ENCODE measurements at places on chromosomes 16 and 17. TPM values are rescaled to one million over a fixed set of nuclear protein-coding genes. Genes with fewer than 3 reads are reported as not detected.

DRC3 gene
- total RNA-seq, result 3.6 TPM

DNA sequence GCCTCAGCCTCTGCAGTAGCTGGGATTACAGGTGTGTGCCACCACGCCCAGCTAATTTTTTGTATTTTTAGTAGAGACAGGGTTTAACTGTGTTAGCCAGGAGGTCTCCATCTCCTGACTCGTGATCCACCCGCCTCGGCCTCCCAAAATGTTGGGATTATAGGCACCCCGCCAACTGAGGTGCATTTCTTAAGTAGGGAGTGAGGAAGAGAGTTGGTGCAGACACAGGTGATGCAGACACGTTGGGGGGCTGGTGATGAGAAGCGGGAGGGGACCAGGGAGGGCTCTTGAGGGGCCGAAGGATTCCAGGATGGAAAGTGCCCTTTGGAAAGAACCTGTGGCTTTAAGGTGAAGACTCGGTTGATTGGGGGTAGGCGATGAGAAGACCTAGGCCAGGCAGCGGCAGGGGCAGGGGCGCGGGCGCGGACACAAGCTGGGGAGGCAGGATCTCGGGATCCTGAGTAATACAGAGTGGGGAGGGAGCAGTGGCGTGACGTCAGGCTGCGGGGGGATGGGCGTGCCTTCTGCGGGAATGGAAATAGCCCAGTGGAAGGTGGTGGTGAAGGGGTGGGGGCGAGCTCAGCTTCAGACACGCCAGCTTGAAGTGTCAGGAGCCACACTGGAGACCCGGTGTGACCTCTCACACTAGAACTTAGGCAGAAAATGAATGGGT, 2.5 kb upstream of the ATP6V0C start:
- DNase-seq, result no peak
- no peaks in the 10 kb centered on the region for H3K27me3 ChIP-seq
- peaks cover 2% of the 10 kb centered on the region for H3K36me3 ChIP-seq

MARCHF10 gene
- 0.39 TPM for total RNA-seq

GRCh38 chr17:8332688-8333087, 7.0 kb upstream of the ODF4 start:
- no peak overlapping the region for H3K27ac ChIP-seq
- no peaks in the 10 kb centered on the region for H3K27me3 ChIP-seq
- no peak overlapping the region for H3K4me3 ChIP-seq
- no peaks in the 10 kb centered on the region for H3K36me3 ChIP-seq
- H3K4me1 ChIP-seq, result no peaks in the 10 kb centered on the region
- no peak for DNase-seq

KRTAP9-8 gene
- not detected for total RNA-seq

Measured in Panc1 (cell line).